ENCODE measurements at places on chromosomes 12 and 14.
A peak's percentile ranks its signal among the peaks of the same experiment; 100 is the strongest.

- DNase-seq: peak; percentile 38
These were observed 151.0 kb upstream of the ARHGAP5 start for GRCh38 chr14:31926123-31926522.

GRCh38 chr12:89461649-89462612 is 62.7 kb downstream of the GALNT4 start:
- DNase-seq: peak; percentile 45

DNA sequence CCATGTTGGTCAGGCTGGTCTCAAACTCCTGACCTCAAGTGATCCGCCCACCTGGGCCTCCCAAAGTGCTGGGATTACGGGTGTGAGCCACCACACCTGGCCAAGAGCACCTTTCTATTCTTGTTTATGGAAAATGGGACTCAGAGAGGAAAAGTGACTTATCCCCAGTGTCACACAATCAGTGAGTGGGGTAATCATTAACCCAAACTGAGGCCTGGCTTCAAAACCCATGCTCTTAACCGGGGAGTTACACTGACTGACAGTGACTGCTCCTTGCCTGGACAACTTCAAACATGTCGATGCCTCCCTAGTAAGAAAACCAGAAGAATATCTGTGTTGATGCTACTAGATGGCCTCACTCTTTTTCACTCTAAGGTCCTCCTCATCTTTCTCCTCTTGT is 7.3 kb downstream of the CLEC7A start:
- DNase-seq: no peak

DNA sequence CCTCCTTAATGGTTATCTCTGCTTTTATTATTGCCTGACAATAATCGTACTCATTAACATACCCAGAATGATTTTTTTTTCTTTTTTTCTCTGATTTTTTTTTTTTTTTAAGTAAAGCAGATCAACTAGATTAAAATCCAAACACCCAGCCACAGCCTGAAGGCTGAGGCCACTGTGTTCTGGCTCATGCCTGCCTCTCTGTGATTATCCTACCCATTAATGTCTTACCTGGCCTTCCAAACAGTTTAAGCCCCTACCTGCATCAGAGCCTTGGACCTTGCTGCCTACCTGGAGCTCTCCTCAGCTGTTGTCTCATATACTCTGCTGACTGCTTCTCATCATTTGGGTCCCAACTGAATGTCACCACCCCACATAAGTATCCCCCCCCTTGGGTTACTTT is 6.8 kb upstream of the TMED10 start:
- no peak for DNase-seq

DNA sequence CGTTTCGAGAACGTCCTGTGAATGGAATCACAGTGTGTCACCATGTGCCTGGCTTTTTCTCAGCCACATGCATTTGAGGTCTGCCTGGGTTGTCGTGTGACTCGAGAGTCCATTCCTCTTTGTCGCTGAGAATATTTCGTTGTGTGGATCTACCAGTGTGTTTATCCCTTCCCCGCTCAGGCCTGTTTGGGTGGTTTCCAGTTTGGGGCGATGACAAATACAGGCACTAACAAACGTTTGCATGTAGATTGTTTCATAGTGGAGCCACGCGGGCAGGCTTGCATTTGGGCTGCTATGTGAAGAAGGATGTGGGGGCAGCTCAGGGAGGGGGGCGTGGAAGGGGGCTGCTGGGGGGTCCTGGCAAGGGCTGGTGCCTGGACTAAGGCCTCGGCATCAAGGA is 14.1 kb downstream of the RIN3 start:
- DNase-seq: no peak

DNA sequence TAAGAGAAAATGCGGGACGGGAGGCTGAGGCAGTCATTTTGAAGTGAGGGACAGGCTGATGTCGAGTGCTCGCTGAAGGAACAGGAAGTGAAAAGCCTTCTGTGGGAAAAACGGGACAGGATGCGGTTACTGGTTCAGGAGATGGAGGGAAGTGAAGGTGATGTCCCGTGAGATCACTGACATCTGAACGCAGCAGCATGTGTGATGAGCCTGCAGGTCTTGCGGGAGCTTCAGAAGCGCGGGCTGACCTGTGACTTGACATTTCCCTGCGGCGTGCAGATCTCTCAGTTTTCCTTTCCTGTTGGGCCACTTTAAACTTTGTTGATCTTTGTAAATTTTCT is 77.8 kb downstream of the DDX51 start:
- DNase-seq: peak; percentile 41

GRCh38 chr14:101721951-101722661 is 39.4 kb upstream of the PPP2R5C start:
- DNase-seq: peak; percentile 92

Measured in central memory CD4-positive, alpha-beta T cell (primary cell).